ENCODE measurements at places on chromosomes 13 and 19.

- DNase-seq = no peak
These were observed 1.4 kb downstream of the RAP2A start for GRCh38 chr13:97435323-97435722.

- DNase-seq = no peak
These were observed 810 bp downstream of the ZNF627 start for GRCh38 chr19:11598103-11598483.

DNA sequence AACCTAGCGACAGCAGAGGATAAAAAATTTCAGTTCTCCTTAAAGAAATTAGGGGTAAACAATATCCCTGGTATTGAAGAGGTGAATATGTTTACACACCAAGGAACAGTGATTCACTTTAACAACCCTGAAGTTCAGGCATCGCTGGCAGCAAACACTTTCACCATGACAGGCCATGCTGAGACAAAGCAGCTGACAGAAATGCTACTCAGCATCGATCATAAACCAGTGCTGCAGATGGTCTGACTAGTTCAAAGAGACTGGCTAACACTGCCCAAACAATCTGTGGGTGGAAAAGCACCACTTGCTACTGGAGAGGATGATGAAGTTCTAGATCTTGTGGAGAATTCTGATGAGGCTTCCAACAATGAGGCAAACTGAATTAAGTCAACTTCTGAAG is 19.9 kb upstream of the ACOD1 start:
- no peak for DNase-seq

DNA sequence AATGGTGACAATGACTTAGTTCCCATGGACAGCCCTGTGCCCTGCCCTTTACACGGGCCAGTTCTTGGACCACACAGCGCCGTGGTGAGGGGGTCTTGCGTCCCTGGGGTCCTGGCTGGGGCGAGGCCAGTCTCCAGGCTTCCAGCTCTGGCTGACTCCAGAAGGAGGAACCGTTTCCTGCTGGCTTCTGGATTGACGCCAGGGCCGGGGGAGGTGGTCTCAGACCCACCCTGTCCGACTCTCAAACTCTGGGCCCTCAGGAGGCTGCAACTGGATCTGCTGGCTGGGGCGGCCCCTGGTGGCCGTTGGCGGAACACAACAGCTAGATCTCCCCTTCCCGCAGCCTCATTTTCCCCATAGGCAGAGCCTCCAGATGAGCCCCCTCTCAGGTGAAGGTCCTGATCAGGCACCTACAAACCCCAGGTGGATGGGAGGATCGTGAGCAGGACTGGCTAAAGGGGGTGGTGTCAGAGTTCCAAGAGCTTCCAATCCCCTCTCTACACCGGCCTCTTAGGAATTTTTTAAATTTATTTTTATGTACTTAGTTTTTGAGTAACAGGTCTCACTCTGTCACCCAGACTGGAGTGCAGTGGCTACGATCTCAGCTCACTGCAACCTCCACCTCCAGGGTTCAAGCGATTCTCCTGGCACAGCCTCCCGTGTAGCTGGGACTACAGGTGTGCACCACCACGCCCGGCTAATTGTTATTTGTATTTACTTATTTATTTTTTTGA is 8.0 kb downstream of the CCDC194 start:
- peak; percentile 76 for DNase-seq

- no peak for DNase-seq
These were observed 601 bp upstream of the ZNF749 start for GRCh38 chr19:57434386-57435061.

DNA sequence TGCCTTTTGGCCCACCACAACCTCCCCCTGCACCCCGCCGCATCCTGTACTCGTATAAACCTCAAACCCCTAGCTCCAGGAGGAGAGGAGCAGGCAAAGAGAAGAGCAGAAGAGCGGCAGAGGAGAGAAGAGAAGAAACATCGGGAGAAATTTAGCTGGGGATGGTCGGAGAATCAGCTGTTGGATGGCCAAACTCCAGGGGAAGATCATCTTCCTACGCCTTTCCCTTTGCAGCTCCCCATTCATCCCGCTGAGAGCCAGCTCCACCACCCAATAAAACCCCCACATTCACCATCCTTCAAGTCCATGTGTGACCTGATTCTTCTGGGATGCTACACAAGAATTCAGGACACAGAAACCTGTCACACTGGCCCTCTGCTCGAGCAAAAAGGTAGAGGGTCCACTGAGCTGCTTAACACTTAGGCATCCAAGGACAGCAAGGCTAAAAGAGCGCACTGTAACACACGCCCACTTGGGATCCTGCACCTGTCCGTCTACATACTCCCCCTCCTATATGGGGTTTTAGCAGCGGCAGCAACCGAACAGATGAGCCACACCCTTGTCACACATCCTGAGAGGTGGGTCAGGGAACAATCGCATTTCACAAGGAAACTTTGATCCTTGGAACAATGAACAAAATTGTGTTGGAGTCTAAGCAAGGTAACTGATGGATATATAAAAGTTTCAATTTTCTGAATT is 51.6 kb upstream of the MIR17HG start:
- no peak for DNase-seq

DNA sequence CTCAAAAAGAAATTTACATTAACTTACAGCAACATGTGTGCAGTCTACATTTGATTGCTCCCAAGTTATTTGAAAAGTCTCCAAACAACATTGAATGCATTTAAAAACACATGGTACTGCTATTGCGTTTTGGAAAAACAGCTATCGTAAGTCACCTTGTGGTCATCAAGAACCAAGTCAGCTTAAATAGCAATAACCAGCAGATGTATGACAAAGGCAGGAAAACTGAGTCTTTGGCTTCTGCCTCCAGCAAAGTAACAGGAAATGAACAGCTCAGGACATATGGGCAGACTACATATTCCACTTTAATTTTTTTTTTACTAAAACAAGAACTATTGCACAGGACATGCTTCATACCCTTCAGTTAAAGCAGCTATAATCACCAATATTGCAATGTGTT is 580.6 kb upstream of the SPRY2 start:
- DNase-seq = no peak

GRCh38 chr19:41637484-41637883 is 10.6 kb upstream of the CEACAM4 start:
- DNase-seq = no peak

DNA sequence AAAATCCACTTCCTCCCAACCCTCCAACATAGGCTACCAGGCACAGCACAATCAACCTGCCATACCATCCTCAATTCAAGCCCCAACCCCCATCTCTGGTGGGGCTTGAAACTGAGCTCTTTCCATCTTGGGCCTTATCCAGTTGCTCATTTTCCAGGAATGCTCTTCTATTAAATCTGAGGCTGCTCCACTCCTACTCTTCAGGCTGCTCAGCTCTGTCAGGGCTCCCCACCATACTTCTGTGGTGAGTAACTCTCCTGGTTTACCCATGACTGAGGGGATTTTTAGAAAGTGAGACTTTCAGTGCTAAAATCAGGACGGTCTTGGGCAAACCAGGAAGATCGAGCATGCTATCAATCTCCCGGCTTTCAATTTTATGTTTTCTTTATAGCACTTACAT is 512.8 kb downstream of the LMO7 start:
- DNase-seq = no peak

DNA sequence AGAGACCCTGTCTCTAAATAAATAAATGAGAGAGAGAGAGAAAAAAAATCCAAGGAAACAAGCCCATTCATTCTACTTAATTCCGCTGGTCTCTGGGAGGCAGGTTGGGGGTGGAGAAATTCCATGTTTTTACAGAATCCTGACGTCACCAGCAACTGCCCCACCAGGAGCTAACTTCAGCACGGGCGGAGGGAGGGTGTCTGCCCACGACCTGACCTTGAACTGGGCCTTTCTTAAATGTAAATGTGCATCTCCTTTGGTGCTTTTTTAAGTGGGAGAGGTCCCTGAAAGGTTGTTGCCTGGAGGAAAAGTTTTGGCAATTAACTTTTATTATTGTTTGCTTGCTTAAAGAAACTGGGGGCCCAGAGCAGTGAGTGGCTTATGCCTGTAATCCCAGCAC is 15.5 kb downstream of the KLF2 start:
- DNase-seq = no peak

DNA sequence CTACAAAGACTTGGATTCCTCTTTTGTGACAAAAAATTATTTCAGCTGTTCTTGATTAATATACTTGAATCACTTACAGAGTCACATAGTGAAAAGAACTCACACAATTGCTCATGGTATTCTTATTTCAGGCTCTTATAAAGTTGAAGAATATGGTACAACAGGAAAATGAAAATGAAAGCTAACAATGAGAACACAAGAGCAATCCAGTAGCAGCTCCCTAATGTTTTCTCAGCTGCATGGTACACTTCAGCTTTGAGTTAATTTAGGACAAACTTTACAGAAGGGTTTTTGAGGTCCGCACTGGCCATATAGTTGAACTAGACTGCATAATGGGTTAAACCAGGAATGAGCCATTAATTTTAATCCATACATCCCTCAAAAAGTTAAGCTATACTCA is 1261.8 kb downstream of the SLITRK5 start:
- no peak for DNase-seq

- DNase-seq = no peak
These were observed 94.7 kb upstream of the MYO16 start for GRCh38 chr13:108534728-108535127.

DNA sequence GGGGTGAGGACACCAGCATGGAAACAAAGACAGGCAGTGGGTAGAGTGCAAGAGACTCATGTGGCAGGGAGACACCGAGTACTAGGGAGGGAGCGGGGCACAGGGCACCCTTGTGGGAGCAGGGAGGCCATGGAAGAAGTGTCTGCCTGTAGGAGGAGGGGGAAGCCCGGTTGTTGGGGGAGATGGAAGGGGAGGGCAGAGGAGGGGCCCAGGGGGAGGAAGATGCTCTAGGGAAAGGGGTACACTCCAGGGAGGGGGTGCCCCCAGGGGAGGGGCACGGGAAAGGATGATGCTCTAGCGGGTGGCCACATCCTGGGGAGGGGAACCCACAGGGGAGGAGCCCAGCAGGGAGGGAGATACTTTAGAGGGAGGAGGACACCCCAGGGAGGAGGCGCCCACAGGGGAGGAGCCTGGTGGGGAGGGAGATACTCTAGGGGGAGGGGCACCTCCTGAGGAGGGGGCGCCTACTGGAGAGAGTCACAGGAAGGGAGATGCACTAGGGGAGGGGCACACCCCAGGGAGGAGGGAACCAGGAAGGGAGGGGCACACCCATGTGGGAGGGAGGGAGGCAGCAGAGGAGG is 24.9 kb downstream of the CPAMD8 start:
- peak; percentile 75 for DNase-seq

- no peak for DNase-seq
These were observed 17.7 kb upstream of the KLF5 start for GRCh38 chr13:73040968-73041596.

GRCh38 chr13:38321654-38322053 is 28.0 kb upstream of the UFM1 start:
- DNase-seq = no peak

DNA sequence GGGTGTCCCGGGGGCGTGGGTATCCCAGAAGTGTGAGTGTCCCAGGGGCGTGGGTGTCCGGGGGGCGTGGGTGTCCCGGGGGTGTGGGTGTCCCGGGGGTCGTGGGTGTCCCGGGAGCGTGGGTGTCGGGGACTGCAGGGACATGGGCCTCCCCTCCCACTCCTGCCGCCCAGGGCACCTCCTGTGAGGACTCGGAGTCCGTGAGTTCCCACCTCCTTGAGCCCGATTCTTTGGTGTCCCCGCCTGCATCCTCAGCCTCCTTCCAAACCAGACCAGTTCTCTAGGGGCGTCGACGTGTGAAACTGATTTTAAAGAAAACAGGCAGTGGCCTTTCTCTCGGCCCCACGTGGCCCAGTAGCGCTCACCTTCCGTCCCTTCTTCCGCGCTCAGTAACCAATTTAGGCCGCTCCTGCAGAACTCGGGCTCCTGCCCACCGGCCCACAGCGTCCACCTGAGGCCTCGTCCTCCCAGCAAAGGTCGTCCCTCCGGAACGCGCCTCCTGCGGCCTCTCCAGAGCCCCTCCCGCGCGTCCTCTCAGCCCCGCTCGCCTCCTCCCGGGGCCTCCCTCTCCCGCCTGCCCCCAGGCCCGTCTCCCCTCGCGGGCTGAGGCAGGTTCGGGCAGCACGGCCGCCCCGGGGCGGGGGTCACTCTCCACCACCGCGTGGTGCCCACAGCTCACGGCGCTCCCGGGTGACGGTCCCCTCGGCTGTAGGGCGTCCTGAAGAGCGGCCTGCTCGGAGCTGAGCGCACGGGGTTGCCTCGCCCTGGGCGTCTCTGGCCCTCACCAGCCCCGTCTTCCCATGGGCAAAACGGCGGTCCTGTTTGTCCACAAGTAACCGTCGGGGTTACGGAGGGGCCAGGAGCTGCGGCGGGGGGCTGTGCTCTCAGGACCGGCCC is 3.8 kb downstream of the F7 start:
- no peak for DNase-seq

- no peak for DNase-seq
These were observed 26.1 kb downstream of the IER2 start for GRCh38 chr19:13176345-13176744.

DNA sequence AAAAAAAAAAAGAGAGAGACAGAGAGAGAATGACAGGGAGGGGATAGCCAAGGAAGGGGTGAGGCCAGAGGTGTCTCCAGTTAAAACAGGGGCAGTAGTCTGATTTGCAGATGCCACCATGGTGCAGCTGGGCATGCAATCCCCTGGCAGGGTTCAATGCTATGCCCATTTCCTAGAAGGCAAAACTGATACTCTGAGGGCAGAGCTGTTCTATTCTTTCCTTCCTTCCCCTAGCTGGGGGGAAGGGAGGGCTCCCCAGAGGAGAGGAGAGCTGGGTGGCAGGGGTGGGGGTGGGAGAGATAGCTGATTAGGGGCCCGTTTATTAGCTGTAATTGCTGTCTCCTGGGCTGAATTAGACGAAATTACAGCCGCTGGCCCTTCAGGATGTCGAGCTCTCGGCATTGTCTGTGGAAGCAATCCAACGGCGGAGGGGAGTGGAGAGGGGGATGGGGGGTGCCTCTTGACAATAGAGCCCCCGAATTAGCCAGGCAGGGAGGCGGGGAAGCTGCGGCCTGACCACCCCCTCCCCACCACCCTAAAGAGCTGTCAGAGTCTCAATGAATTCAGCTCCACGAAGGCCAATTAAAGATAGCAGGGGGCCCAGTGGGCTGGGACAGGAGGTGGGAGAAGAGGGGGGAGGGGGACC is 14.4 kb upstream of the DPP9 start:
- DNase-seq = no peak

DNA sequence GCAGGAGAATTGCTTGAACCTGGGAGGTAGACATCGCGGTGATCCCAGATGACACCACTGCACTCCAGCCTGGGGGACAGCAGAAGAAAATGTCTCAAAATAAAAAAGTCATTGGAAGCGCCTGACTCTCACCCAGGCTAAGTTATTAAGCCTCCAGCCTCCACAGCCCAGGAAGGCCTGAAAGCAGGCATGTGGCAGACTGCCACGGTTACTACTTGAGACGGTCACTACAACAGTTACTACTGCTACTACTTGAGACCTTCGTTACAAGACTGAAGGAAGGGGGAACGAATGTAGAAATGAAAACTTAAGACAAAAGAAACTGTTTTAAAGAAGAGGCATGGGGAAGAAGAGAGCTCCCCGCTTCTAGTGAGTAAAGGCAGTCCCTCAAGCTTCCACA is 9.6 kb downstream of the PRR22 start:
- no peak for DNase-seq

All from CD4-positive, alpha-beta T cell treated with Interleukin-6 for 4 hours (primary cell).